ENCODE measurements at places on chromosomes 5 and 9.

- no peak for DNase-seq
Measured at GRCh38 chr5:168807287-168807686, 228.1 kb upstream of the PANK3 start.

- no peak for DNase-seq
Measured at GRCh38 chr5:93433422-93433821, 147.6 kb downstream of the NR2F1-AS1 start.

- DNase-seq = no peak
Measured at GRCh38 chr9:36137392-36138004, 965 bp downstream of the GLIPR2 start.

DNA sequence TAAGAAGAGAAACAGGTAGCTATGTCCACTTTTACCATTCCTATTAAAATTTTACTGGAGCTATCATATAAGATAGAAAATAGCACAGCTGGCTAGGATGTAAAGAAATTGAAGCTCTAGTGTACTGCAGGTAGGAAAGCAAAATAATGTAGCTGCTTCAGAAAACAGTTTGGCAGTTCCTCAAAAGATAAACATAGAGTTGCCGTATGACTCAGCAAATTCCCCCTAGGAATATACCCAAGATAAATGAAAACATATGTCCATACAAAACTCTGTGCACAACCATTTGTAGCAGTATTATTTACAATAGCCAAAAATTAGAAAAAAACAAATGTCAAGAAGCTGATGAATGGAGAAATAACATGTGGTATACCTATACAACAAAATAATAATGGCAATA is 64.6 kb upstream of the SHISAL2B start:
- no peak for DNase-seq

DNA sequence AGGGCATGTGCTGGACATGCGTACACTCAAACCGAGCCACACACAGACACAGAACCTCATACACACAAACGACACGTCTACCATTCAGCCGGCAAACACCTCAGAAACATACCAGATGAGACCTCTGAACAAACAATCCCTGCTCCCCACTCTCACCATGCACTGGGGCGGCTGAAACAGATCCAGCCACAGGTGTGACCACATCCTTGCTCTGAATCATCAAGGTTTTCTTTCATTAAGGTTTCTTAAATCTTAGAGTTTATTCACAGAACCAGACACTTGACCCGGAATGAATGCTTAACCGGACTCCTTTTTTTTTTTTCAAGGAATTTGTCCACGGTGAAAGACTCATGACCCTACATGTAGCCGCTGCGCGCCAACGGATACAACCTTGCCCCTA is 26.2 kb downstream of the TERT start:
- DNase-seq = no peak

DNA sequence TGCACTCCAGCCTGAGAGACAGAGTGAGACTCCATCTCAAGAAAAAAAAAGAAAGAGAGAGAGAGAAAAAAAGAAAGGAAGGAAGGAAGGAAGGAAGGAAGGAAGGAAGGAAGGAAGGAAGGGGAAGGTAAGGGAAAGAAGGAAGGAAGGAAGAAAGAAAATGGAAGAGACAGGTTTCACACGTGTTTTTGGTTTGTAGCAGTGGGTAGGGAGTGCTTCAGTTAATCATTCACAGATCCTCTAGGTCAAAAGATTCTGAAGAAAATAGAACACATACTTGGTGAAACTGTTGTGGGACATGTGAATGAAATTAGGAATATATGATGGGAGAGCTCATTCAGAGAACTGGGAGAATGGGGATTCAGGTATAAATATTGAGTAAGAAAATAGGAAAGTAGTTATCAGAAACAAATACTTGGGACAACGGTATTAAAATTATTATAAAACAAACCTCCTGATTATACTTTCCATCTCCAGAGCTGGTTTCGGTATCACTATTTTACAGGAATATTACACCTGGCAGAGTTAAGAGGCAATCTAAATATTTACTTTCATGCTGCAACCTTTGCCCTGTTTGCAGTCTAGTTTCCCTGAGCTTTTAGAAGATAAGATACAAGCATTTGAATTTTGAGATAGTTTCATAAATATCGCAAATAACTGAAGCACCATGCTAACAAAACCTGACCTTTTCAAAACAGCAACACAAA is 37.2 kb downstream of the MARVELD2 start:
- DNase-seq = no peak

DNA sequence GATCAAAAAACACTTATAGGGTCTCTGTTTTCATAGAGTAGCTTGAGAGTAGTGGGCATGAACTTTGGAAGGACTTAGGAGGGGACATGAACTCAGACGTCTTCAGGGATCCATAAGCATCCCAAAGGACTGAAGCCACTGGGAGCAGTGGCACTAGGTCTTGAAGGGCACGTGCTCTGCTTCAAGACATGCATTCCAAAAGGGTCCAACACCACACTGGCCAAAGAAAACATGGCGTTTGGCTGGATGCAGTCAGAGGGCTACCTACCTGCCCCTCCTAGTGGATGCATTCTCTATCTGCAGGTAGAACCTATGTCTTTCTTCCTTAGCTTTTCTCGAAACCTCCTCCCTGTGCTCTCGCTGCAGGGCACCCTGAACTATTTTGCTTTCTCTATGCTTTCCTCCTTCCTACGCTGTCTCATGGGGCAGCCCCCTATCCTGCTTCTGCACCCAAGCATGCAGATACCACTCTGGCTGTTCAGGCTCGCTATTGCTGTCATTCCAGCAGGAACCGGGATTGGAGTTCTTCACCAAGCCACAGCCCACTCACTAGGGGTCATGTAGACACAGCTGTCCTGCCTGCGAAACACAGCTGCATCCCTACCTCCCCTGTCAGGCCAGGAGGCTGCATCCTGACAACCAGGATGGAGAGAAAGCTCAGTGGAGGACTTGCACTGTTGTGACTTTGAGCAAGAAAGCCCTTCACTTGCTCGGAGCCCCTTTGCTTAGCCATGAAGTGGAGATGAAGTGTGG is 11.9 kb downstream of the FAM240B start:
- no peak for DNase-seq

GRCh38 chr5:107680099-107680498 is 9.4 kb upstream of the EFNA5 start:
- no peak for DNase-seq
